ENCODE measurements at places on chromosomes 2 and 18.

GRCh38 chr2:60353863-60354262 lies 199.6 kb downstream of the BCL11A start:
- DNase-seq: no peak

GRCh38 chr2:19762142-19762541 lies 139.6 kb downstream of the TTC32 start:
- DNase-seq: no peak

- DNase-seq: no peak
These were observed 162.2 kb downstream of the PKP4 start for GRCh38 chr2:158618891-158619490.

DNA sequence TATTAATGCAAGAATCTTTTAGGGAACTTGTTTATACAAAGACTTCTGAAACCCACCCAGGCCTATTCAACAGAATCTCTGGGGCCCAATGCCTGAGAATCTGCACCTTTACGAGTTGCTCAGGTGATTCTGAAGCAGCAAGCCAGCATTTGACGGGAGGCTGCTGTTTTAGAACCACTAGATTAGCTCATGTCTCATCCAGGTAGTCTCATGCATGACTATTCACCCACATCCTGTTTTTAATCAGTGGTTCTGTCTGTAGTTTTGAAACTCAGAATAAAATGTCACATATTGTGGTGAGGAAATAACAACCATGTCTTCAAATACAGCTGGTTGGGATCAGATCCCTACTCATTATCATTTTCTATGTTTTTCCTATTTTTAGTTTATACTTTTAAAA lies 39.5 kb downstream of the CYTIP start:
- DNase-seq: no peak

- DNase-seq: no peak
These were observed 74.0 kb upstream of the ODC1 start for GRCh38 chr2:10522170-10522448.

GRCh38 chr18:45165176-45165713 lies 450.0 kb upstream of the SLC14A2 start:
- DNase-seq: no peak

GRCh38 chr18:36711813-36712444 lies 116.9 kb downstream of the TPGS2 start:
- no peak for DNase-seq

GRCh38 chr2:45984896-45985473 lies 312.2 kb upstream of the EPAS1 start:
- no peak for DNase-seq

DNA sequence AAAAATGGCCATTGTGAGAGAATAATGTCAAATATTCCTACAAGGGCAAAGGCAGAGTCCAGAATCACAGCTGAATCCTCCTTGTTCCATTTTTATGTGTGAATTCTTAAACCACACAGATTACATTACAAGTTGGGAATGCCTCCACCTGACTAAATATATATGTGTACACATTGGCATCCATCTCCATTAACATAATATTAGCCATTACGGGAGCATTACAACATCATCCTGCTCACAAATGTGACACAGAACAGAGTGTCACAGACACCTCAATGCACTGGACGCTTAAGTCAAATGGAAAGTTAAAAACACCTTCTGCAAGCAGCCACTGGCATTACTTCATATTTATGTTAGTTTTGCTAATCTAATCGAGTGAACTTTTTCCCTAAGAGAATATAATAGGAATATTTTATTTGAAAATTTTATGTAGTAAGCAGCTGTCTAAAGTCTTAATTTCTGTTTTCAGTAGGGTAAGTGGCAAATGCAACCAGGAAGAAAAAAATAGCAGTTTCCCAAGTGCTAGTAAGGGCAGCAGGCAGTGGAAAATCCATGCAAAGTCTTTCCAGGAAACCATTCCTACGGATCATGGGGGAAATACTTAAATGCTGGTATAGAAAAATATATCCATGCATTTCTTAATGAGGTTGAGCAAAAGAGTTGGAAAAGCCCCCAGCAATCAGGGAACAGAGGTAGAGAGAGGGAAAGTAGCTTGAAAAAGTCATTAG lies 255.6 kb downstream of the OSR1 start:
- no peak for DNase-seq

GRCh38 chr2:132586101-132586511 lies 83.9 kb downstream of the LYPD1 start:
- DNase-seq: no peak

DNA sequence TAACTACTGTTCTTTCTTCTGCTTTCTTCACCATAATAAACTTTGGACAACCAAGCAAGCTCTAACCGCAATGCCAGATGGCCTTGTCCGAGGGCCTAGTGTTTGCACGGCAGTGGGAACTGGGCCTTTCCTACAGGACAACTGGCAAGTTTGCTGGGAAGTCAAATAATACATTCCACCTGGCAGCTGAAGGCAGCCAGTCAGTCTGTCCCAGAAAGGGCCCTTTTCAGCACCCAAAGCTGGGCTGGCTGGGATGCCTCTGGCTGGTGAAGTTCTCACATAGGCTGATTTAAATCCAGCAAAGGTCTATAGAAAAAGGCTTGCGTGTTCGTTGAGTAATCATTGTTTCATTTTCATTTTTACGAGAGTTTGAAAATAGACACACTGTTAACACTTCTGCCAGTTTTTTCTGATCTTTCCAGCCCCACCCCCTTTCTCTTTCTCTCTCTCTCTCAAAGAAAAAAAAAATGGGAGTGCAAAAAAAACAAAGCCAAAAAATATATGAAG lies 110.0 kb upstream of the EPAS1 start:
- peak; percentile 80 for DNase-seq

DNA sequence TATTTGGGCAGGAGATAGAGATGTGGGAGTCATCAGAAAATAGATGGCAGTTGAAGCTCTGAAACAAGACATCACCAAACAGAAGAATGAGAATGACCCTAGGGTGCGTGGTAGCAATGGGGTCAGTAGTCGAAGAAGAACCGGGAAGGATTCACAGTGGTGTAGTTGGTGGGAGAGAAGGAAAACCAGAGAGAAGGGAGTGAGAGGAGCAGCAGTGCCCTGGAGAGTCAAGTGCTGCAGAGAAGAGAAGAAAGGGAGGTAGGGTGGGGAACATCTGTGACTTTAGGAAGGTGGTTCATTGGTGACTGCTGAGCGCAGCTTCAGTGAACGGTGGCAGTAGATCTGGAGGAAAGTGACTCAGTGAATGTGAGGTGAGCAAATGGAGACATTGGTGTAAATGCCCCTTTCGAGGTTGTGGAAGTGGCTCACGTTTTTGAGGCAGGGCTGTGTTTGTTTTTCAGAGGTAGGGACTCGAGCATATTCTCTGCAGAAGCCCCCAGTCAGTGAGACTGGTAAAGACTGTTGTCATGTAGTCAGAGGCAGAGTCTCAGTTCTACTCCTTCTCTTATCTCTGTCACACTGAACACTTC lies 36.4 kb downstream of the CDC42EP3 start:
- no peak for DNase-seq

- DNase-seq: no peak
These were observed 94.9 kb downstream of the NFATC1 start for GRCh38 chr18:79490626-79491041.

DNA sequence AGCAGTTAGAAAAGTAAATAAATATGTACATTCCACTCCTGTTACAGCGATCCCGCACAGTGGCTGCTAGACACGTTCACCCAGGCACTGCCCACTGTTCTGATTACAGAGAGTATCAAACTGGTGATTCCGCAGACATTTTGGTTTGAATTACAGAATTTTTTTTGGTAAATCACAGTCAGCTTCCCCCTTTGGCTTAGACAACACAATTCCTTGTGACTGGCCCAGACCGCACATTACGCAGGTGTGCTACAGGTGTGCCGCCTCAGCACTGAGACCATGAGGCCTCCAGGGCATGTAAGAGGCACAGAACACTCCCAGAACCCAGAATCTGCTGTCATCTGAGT lies 112.3 kb downstream of the PXDN start:
- DNase-seq: no peak

DNA sequence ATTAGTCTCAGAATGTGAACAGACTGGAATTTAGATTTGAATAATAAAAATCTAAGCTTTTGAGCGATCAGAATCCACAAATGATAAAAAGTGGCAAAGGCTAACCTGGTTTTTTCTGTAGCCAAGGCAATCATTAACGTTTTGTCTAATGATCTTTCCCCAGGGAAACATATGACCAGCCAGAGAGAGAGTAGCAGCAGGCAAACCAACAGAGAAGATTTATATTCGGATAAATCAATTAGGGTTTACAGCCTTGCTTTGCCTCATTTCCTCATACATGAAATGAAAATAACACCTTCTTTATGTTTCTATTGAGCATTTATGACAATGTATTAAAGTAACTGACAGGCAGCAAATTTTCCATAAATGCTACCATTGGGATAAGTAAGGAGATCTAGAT lies 14.5 kb downstream of the TIA1 start:
- no peak for DNase-seq

DNA sequence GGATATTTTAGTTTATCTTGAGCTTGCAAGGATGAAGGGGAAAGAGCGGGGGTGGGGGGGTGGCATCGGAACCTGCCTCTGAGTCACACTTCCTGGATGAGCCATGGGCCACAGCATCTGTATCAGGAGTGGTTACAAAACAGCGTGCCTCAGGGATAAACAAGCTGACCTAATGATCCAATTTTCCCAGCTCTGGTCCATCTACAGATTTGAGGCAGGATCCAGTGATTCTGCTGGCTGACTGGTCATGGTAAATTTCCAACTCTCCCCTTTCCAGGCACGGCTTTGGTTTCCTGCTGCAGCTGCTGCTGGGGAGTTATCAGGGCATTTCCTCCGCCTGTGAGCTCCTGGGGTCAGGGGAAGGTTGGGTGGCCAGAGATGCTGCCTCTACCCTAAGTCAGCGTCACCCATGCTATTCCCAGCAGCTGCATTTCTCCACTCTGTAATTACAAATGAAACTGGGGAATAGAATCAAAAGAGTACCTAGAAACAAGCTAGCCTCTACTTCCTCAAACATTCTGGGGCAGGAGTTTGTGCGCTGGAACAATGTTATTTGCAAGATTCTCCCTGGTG lies 4.7 kb upstream of the HPCAL1 start:
- DNase-seq: peak; percentile 77

- DNase-seq: no peak
These were observed 82.2 kb upstream of the ITGA4 start for GRCh38 chr2:181374781-181375675.

GRCh38 chr18:48036641-48037421 lies 106.4 kb upstream of the SMAD2 start:
- DNase-seq: no peak

GRCh38 chr18:4851301-4851976 lies 345.6 kb downstream of the AKAIN1 start:
- no peak for DNase-seq

- DNase-seq: no peak
These were observed 193.0 kb downstream of the ACKR3 start for GRCh38 chr2:236762628-236763027.

- no peak for DNase-seq
These were observed 31.5 kb upstream of the NFE2L2 start for GRCh38 chr2:177296040-177296439.

DNA sequence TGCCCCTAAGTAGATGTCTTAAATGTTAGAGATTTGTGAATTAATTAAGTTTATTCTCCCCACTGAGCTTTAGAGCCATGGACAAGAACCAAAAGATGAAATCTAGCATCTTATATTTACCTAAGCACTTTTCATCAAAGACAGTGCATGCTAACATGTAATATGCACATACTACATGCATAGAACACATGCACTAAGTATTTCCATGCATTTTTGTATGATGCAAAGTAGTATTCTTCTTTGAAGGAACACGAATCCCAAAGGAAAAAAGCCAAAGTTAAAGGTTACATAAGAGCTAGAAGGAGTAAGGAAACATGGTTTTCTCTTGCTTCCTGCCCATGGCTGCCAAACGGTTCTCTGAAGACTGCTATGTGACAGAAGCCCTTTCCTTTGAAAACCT lies 15.3 kb downstream of the STAMBP start:
- DNase-seq: no peak

DNA sequence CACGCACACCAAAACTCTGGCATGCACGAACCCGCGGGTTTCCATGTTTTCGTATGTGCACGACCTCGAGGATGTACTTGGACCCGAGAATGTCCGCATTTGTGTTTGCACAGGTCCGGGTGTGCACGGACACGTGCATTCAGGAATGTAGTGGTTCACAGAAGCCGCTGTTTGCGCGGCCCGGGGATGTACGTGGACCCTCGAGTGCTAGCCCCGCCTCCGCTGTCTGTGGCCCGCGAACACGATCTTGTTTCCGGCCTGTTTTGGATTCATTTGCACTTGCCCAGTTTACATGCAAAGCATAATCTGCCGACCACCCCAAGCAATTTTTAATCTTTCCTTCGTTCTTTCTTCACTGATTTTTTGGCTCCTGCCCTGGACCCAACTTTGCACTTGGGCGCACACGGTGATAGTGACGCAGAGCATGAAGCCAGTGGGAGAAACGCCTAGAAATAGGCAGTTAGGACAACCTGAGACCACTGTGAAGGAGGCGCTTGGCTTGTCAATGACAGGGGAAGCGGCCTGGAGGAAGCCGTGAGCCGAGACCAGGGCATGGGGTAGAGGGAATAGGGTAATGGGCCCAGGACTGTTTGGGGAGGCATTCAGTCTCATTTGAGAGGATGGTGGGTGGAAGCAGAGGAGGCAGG lies 45.4 kb upstream of the PTMA start:
- DNase-seq: no peak

- no peak for DNase-seq
These were observed 58.1 kb downstream of the MYO3B start for GRCh38 chr2:170235860-170236679.

DNA sequence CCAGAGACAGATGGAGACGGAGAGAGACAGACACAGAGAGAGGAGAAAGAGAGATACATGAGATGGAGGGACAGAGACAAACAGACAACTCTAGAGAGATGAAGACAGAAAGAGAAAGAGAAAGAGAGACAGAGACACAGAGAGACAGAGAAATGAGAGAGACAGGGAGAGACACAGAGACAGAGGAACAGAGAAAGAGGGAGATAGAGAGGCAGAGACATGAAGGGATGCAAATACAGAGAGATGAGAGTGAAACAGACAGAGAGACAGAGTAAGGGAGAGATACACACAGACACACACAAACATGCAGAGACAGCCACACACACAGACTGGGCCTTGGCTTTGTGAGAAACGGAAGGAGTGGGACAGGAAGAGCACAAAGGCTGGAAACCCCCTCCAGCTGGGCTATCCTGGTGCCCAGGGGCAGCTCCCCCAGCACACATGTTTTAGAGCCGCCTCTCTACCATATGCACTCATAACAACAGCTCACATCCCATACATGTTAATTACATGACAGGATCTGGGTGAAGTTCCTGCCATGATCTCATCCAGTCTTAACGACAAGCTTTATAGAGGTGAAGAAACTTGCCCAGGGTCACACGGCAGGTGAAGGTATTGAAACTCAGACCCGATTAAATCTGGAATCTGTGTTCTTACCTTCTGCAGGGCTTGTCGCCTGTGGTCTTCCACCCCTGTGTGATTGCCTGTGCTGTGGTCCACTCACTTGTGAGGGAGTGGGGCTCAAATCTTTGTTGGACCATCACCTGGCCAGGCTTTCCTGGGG lies 32.4 kb downstream of the IL18R1 start:
- no peak for DNase-seq

GRCh38 chr2:3466966-3467365 lies 52.4 kb downstream of the ADI1 start:
- DNase-seq: no peak

All from AG09319 (cell line).